Activated naive CD4-positive, alpha-beta T cell (primary cell): ENCODE measurements at places on chromosomes 4 and X.

DNA sequence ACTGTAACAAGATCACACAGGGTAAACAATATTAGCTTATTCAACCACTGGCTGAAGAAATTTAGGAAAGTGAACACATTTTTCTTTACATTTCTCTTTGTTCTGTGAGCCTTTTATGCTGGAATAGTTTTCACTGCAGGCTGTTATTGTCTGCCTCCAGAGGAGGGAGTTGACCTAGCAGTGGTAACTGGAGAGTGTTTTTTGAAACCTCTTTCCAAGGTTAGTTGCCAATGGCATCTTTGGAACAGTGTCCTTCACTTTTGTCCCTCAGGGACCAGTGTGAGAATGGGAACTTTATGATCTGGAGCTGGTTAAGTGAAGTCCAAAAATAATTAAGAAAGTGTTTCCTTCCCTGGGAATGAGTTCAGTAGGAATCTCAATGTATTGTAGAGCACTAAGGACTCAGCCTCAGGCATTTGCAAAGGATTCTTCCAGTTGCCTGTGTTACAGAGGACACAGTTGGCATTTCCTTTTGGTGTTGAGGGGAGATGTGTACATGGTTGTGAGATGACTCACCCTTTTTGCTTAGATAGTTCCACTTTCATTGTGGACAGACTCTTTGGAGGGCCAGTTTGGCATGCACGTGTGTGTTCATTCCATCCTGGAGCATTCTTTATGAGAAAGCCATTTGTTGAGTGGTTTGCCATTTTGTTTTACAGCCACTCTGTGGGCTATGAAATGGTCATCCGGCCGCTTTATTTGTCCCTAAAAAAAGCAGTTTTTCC is 61.3 kb downstream of the AR start:
- DNase-seq, result no peak

GRCh38 chrX:97200454-97200853 is 316.7 kb downstream of the RPA4 start:
- no peak for DNase-seq

DNA sequence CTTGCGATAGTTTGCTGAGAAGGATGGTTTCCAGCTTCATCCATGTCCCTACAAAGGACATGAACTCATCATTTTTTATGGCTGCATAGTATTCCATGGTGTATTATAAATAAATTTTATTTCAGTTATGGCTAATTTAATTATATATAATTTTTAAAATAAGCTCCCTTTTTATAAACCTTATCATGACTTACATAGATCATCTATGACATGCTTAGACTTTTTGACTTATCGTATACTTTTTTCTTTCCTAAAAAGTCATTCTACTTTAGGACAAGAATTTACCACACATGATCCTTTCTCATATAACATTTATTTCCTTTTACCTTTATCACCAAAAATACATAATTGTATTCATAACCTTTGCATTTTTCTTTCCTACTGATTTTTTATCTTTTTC is 376.5 kb downstream of the CCSER1 start:
- no peak for DNase-seq

DNA sequence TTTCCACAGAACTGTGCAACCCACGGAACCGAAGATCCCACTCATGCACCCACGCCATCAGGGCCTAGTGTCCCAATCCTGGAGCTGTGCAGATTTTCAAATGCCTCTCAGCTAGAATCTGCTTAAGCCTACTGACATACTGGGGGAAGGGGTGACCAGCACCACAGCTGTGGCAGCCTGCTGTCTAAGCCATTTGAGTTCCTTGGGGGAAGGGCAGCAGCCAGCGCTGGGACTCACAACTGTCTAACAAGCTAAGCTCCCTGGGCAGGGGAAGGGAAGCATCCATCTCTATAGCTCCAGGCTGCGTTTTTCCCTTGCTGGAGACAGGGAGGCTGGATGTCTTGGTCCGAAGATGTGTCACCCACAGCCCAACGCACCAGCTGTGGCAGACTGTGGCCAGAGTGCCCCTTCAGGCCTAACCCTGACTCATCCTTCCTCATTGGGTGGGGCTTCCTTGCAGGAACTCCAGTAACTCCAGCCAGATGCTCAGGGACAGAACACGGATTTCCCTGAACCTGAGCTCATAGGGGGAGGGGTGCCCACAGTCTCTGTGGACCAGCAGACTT is 194.8 kb downstream of the CHRDL1 start:
- no peak for DNase-seq

- DNase-seq, result no peak
Measured at GRCh38 chrX:76996641-76997040, 450.5 kb upstream of the FGF16 start.

- DNase-seq, result peak; percentile 10
Measured at GRCh38 chrX:107000013-107000515, at the start of gene MORC4. TSS of gene MORC4 (minus strand) at chrX:107000212. CDS start at chrX:106999969, 243 bp downstream.

- DNase-seq, result no peak
Measured at GRCh38 chr4:175290401-175290800, 372.2 kb downstream of the ADAM29 start.

- no peak for DNase-seq
Measured at GRCh38 chrX:63751481-63751880, 33.5 kb downstream of the ARHGEF9 start.

DNA sequence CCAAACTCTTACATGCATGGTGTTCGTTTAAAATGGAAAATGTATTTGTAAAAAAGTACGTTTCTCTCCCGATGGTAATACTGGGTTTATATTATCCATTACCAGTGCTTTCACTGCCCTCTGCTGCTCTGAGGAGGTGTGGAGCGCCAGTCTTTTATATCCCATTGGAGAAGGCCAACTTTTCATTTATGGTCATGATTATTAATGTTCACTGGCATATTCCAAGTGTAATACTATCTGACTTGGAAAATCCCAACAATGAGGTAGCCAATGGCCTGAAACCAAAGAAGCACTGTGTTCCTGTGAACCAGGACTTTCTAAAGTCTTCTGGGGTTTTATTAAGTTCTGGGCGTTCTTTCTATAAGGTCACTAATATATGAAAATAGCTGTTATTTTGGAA is 80.7 kb downstream of the SYNPO2 start:
- no peak for DNase-seq

GRCh38 chrX:125093852-125094251 is 225.8 kb upstream of the TEX13C start:
- no peak for DNase-seq

GRCh38 chr4:8165374-8165896 is 6.8 kb upstream of the ABLIM2 start:
- DNase-seq, result no peak

DNA sequence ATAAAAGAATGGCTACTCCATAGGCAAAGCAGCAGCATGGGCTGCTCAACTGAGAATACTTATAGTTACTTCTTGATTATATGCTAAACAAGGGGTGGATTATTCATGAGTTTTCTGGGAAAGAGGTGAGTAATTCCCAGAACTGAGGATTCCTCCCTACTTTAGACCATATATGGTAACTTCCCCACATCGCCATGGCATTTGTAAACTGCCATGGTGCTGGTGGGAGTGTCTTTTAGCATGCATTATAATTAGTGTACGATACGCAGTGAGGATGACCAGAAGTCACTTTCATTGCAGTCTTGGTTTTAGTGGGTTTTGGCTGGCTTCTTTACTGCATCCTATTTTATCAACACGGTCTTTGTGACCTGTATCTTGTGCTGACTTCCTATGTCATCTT is 141.5 kb downstream of the MAGEB17 start:
- no peak for DNase-seq

- peak; percentile 43 for DNase-seq
Measured at GRCh38 chr4:4488405-4489404, 53.1 kb downstream of the STX18 start.

GRCh38 chr4:7687796-7688195 is 251.9 kb downstream of the AFAP1 start:
- DNase-seq, result no peak
